Thymus (tissue), 14 donors: ENCODE measurements at places on chromosomes 3 and 15.

GRCh38 chr3:12810013-12810780 lies 13.7 kb downstream of the CAND2 start:
- DNase-seq: peak; percentile 96

GRCh38 chr15:60605879-60606307 lies 127.0 kb upstream of the ICE2 start:
- no peak for DNase-seq

DNA sequence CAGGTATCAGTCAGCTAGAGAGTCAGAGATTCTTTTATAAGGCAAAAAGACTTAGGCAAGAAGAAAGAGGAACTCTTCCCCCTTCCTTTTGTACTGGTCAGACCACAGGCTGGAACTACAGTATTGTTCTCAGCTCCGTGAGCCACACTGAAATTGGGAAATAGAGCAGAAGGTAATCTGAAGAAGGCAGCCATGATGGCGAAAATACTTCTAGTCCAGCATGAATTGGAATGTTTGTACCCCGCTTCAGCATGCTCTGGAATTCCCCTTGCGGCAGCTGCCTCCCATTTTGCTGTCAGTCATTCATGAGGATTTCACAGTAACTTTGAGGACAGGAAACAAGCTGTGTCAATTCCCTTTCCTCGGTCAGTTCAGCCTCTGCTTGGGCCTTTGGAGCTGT lies 96.2 kb downstream of the CORO2B start:
- DNase-seq: no peak

DNA sequence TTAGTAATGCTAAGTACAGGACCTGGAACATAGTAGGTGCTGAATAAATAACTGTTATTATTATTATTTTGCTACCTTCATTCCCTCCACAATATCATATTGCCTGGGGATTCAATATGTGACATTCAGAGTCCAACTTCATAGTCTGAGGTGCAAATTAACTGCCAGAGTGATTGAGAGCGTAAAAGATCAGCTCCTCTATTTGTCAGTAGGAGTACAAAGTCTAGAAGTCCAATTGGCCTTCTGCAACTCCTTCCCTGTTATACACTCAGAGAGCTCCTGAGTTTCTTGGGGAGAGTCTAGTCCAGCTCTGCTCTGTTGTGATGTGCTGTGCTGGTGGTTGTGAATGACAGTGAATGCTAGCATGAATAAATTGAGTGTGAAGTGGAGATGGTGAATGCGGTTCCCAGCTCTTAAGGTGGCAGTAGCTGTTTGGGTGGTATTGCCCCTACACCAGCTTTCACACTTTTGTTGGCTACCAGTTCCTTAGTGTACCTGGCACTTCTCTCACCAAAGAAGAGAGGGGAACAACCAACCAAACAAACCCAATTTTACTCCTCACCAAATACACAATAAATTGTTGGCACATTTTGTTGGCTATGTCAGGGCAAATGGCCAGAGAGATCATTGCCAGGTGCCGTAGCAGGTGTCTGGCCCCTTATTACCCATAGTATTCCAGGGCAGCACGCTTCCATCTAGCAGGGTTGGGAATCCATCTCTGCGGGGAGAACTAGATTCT lies 270.1 kb upstream of the TBL1XR1 start:
- no peak for DNase-seq

- DNase-seq: no peak
These were observed 466.4 kb downstream of the DIPK2A start for GRCh38 chr3:144437989-144438388.

GRCh38 chr3:159813822-159814531 lies 174.7 kb upstream of the IL12A start:
- no peak for DNase-seq

- DNase-seq: no peak
These were observed 1304.5 kb upstream of the GBE1 start for GRCh38 chr3:83065851-83066460.

- no peak for DNase-seq
These were observed 272.9 kb upstream of the CTDSPL start for GRCh38 chr3:37588758-37589157.

DNA sequence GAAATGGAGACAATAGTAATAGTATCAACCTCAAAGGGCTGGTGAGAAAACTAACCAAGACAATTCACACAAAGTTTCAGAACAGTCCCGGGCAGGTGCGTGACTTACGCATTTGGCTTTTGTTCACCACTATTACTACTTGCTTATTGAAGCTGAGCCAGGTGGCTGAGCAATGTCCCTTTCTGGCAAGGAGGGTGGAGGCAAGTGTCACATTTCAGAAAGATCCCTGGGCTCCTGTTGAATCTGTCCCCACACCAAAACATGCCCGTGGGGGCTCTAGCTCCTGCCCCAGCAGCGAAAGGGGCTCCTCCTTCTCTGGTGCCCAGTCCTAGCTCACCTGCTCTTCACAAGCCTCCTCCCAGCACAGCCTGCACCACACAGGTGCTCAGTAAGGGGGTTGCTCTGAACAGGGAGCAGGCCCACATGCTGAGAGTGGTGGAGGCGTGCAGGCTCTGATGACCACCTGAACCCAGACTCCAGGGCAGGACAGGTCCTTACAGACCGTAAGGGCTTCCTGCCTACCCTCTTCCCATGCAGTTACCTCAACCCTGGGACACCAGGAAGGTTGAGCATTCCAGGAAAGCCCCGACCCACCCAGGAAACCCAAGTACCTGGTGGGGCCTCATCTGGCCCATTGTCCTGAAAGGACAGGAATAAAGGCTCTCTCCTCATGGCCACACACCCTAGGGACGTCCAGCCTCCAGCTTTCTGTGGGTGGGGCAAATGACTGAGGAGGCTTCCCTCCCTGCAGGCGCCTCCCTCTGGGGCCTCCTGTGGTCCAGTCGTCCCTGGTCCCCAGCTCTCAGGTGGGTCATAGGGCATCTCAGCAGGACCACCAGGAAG lies 32.6 kb downstream of the SEMA7A start:
- peak; percentile 65 for DNase-seq

- no peak for DNase-seq
These were observed 48.5 kb downstream of the TJP1 start for GRCh38 chr15:29773816-29774215.

- no peak for DNase-seq
These were observed 7.4 kb upstream of the EIF4E3 start for GRCh38 chr3:71732637-71733036.

DNA sequence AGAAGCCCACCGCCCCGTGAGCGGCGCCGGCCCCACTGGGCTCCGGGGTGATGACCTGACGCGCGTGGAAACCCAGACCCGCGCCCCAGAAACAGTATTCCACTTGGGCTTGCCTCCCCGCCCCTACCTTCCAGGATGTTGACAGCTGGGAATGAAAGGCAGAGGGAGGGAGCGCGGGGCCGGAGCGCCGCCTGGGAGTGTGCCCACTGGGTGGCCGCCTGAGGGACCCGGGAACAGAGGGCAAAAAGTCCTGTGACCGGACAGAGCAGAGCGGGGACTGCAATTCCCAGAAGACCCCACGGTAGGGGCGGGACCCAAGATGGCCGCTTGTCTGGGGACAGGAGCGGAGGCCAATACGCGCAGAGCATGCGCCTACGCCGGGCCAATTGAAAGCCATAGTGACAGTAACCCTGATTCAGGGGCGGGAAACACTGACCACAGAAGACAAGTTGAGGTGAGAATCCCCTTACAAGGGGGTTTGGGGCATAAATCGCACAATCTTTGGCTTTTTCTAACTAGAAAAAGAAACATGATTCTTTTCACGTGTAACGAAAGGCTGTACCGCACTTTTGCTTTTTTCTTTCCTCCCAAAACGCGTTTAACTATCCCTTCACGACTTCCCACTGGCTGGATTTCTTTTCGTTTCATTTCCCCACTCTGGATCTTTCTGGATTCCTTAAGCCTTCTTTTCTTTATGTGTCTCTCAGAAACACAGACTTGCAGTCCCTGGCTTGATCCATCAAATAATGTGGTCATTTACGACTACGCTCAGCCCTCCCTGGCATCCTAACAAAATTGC lies at the start of gene FHIT:
Gene FHIT (minus strand): TSS at position 279 of the 799 bp plus-strand sequence.
- peak; percentile 96 for DNase-seq

GRCh38 chr3:100602506-100603444 lies 6.6 kb upstream of the ADGRG7 start:
- no peak for DNase-seq

DNA sequence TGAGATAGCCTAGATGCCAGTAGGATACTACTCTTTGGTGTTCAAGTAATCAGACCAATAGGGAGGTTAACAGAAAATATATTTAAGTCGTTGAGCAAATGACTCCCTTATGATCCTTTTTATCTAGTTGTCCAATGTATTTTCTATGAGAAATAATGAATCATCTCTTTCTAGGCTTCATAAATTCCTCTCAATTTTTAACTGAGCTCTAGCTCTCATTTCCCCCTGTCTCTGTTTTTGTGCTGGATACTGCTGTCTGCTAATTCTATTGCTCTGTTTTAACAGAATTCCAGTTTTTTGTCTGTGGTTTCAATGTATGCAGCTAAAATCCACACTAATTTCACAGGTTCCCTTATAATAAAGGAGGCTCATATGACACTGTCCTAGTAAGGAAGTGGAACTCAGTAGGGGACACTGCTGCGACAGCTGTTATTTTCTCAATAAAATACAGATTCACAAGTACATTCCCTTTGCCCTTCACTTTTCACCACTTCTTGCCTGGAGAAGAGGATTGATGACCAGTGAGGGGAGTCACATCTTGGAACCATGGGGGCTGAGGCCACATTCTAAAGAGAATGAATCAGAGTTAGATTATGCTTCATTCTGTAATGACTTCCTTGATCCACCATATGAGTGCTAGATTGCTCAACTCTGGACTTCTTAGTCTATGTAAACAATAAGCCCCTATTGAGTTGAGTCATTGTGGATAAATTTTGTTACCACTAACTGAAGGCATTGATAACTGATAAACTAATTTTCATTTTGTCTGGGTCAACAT lies 558.7 kb upstream of the KCNMB2 start:
- DNase-seq: no peak

DNA sequence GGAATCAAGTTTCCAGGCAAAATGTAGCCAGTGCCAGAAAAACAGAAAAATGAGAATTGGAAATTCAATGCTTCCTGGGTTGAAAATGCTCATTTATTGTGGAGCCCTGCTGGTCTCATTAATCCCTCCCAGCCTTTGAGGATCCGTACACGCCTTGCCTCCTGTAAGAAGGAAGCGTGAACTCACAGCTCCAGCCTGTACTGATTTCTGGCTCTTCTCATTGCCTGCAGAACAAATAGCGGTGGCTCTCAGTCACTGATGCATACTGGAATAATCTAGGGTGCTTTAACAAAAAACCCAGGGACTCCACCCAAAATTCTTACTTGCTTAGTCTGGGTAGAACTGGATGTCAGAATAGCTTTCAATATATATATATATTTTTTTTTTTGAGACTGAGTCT lies 29.3 kb upstream of the SLC24A5 start:
- no peak for DNase-seq

GRCh38 chr3:21839176-21839575 lies 88.2 kb upstream of the ZNF385D start:
- DNase-seq: no peak

DNA sequence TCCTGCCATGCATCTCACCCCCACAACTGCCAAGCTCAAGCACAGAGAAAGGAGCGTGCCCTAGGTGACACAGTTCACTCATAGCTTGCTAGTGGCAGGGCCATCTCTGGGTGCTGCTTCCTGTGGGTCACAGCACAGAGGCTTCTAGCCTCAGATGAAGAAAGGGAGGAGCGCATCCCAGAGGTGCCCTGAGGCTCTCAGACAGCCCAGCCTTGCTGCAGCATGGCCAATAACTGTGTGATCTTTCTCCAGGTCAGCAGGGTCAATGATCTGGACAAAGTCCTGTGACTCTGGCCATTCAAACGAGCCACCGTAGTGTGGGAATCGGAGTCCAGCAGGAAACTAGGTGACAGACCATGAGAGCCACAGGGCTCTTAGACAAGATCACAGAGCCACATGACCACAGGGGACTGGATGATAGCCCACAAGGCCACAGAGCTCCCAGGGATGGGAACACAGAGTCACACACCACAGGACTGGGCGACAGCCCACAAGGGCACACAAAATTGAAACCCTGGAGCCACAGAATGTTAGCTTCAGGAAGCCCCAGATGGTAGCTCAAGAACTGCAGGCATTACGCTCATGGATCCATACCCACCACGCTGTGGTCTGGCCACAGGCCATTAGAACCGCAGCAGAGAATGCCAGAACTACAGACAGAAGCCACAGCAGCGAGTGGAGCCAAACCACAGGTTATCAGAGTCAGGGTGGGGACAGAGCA lies 25.9 kb upstream of the GRIP2 start:
- no peak for DNase-seq

DNA sequence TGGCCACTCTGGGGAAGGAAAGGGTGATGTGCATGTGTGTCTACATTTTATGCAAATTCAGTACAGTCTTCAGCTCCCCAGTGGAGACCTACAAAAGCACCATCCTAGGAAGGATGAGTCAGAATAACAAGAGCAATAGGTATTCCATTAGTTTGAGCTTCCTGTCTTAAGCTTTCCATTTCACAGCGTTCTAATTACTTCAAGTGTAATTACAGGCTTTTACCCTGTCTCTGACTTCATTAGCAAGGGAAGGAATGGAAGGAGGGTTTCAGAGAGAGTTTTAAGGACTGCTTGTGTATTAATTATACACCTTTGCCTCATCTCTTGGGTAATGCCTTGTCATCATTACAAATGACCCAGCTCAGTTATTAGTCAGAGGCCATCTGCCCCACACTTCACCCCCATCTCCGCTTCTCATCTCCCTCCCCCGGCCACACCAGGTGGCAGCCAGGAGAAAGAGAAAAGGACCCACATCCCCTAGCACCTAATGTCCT lies 202.8 kb upstream of the MRPL3 start:
- DNase-seq: no peak

GRCh38 chr3:142120707-142121106 lies 28.6 kb downstream of the TFDP2 start:
- peak; percentile 71 for DNase-seq

- DNase-seq: no peak
These were observed 660 bp downstream of the NECTIN3 start for GRCh38 chr3:111072031-111072921.

- no peak for DNase-seq
These were observed 823.0 kb downstream of the CADM2 start for GRCh38 chr3:85781806-85782205.

DNA sequence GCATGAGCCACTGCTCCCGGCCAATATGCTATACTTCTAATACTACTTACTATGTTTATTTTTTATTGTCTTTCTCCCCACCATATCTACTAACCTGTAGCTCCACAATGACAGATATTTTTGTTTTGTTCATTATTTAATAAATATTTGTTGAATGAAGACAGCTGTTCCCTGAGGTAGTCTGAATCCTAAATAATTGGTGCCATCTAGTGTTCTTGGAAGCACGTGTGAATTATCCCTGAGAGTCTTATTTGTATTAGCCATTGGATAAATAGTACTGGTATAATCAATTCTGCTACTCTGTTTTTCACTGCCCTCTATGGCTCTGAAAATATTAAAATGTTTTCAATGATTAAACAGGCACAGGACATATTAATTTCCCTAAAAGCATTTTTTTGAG lies 5.6 kb upstream of the APPL1 start:
- DNase-seq: no peak

GRCh38 chr3:156456771-156457224 lies 98.1 kb downstream of the SSR3 start:
- DNase-seq: no peak
